ENCODE measurements at places on chromosomes 12 and 14. TPM values are rescaled to one million over a fixed set of nuclear protein-coding genes. Genes with fewer than 3 reads are reported as not detected.
A peak's percentile ranks its signal among the peaks of the same experiment; 100 is the strongest.

DNA sequence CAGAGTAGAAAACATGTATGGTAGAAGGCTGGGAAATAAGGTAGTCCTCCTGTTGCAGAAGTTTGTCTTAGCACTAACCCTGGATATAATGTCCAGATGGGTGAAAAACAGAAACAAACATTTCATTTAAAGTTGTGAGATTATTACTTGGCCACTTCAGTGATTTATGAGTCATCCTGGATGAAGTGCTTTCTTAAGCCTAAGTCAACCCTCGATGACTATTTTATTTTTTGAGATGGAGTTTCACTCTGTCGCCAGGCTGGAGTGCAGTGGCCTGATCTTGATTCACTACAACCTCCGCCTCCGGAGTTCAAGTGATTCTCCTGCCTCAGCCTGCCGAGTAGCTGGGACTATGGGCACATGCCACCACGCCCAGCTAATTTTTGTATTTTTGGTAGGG is 10.2 kb downstream of the DLST start:
- H3K4me3 ChIP-seq = no peak overlapping the region
- no peaks in the 10 kb centered on the region for H3K27me3 ChIP-seq
- no peak overlapping the region for H3K27ac ChIP-seq
- H3K36me3 ChIP-seq = peaks cover 60% of the 10 kb centered on the region
- DNase-seq = no peak
- peaks cover 21% of the 10 kb centered on the region for H3K4me1 ChIP-seq

DNA sequence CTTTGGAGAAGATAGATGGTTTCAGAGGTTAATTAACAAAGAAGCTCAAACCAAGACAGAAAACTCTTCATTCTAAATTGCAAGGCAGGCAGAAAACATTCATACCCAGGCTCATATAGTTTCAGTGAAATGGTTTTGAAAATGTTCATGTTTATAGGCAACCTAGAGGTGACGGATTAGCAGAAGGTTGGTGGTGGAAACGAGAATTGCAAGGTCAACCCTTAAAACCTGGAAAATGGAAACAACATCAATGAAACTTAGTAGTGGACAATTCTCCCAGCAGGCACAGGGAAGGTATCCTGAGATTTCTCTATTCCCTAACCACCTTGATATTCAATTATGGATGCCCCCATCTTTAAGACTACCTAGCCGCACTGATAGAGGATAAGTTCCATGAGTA is 965 bp downstream of the CD163 start:
- no peak for DNase-seq
- no peaks in the 10 kb centered on the region for H3K36me3 ChIP-seq
- no peaks in the 10 kb centered on the region for H3K4me1 ChIP-seq
- H3K4me3 ChIP-seq = no peak overlapping the region

C1RL gene
- total RNA-seq = 31.2 TPM

DNA sequence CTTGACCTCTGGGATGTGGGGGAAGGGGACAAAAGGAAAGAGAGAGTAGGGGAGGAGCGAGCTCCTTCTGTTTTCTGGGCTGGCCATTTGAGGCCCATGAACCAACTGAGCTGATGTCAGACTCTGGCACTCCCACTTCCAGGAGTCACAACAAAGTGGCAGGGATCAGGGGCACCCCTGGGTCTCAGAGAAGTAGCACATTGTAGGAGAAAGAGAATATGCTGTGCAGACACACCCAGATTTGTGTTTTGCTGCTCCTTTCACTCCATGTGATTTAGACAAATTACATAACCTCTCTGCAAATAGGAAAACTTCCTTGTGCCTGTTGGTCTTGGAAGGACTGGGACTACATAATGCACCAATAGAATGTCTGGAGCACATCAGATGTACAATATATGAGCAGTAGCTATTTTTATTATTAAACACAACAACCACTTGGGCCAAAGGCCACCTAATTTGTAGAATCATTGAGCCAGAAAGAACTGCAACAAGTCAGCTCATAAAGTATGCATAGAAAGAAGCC is 265.5 kb downstream of the ZFP36L1 start:
- no peak overlapping the region for H3K4me3 ChIP-seq
- H3K4me1 ChIP-seq = no peaks in the 10 kb centered on the region
- no peak overlapping the region for H3K27ac ChIP-seq
- H3K36me3 ChIP-seq = peaks cover 9% of the 10 kb centered on the region

DNA sequence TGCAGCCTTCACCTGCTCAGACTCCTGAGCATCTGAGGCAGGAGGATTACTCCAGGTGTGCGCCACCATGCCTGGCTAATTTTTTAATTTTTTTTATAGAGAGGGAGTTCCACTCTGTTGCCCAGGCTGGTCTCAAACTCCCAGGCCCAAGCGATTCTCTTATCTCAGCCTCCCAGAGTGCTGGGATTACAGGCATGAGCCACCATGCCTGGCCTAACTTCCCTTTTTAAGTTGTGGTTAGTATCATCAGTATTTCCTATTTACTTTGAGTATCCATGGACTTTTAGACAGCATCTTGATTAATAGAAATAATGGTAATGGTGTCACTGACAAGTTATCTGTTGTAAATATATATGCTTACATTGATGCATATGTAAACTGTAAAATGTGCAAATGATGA is 116.9 kb downstream of the FGD4 start:
- DNase-seq = no peak
- peaks cover 15% of the 10 kb centered on the region for H3K27me3 ChIP-seq
- H3K4me1 ChIP-seq = peaks cover 2% of the 10 kb centered on the region
- no peaks in the 10 kb centered on the region for H3K36me3 ChIP-seq
- H3K27ac ChIP-seq = no peak overlapping the region
- no peak overlapping the region for H3K4me3 ChIP-seq

PKP2 gene
- total RNA-seq = not detected

EVL gene
- total RNA-seq = 1,048 TPM

DNA sequence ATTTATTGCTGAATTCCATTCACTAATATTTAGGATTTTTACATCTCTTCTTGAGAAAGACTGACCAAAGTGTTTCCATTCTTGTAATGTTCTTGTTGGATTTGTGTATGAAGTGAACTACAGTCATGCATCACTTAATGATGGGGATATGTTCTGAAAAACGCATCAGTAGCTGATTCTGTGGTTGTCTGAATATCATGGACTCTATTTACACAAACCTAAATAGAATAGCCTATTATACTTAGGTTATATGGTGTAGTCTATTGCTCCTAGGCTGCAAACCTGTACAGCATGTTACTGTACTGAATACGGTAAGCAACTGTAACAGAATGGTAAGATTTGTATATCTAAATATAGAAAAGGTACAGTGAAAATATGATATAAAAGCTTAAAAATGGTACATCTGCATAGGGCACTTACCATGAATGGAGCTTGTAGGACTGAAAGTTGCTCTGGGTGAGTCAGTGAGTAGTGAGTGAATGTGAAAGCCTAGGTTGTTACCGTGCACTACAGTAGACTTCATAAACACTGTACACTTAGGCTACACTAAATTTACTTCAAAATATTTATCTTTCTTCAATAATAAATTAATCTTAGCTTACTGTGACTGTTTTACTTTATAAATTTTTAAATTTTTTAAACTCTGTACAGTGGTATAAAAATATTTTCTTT is 27.6 kb upstream of the P2RX4 start:
- H3K4me3 ChIP-seq = no peak overlapping the region
- H3K4me1 ChIP-seq = peaks cover 6% of the 10 kb centered on the region
- no peak for DNase-seq
- H3K36me3 ChIP-seq = peaks cover 27% of the 10 kb centered on the region

- no peaks in the 10 kb centered on the region for H3K36me3 ChIP-seq
- no peaks in the 10 kb centered on the region for H3K27me3 ChIP-seq
Observed at GRCh38 chr12:77841521-77841920, 10.8 kb downstream of the NAV3 start.

PCED1B gene
- total RNA-seq = 59.7 TPM

GRCh38 chr14:76585616-76586015 is 175.7 kb upstream of the VASH1 start:
- no peaks in the 10 kb centered on the region for H3K4me1 ChIP-seq
- DNase-seq = no peak
- H3K36me3 ChIP-seq = no peaks in the 10 kb centered on the region
- H3K27me3 ChIP-seq = no peaks in the 10 kb centered on the region
- H3K27ac ChIP-seq = no peak overlapping the region
- no peak overlapping the region for H3K4me3 ChIP-seq

DNA sequence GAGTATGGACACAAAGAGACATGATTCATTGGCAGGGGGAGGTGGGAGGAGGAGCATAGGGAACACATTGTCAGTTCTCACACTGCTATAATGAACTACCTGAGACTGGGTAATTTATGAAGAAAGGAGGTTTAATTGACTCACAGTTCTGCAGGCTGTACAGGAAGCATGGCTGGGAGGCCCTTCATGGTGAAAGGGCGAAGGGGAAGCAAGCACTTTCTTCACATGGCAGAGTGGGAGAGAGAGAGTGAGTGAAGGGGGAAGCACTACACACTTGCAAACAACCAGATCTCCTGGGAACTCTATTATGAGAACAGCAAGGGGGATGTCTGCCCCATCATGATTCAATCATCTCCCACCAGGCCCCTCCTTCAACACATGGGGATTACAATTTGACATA is 391.8 kb downstream of the BMP4 start:
- no peaks in the 10 kb centered on the region for H3K4me1 ChIP-seq
- no peaks in the 10 kb centered on the region for H3K36me3 ChIP-seq
- H3K27ac ChIP-seq = no peak overlapping the region
- no peak for DNase-seq
- no peak overlapping the region for H3K4me3 ChIP-seq
- no peaks in the 10 kb centered on the region for H3K27me3 ChIP-seq

BHLHE41 gene
- total RNA-seq = not detected

EFS gene
- not detected for total RNA-seq

DNA sequence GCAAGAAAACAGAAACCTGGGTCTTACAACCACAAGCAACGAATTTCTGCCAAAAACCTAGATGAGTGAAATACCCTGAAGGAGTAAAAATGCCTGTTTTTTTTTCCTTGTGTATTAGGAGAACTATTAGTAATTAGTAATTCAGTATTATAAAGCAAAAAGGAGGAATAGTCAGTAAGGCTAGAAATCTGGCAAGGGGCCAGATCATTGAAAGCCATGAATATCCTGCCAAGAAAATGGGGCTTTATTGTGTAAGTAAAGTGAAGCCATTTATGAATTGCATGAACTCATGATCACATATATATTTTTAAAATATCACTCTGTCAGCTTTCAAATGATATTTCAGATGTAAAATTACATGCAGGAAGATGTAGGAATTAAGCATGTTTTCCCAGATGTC is 57.9 kb downstream of the TXNDC16 start:
- peaks cover 43% of the 10 kb centered on the region for H3K36me3 ChIP-seq
- no peak for DNase-seq
- H3K4me1 ChIP-seq = no peaks in the 10 kb centered on the region
- H3K27ac ChIP-seq = no peak overlapping the region
- no peak overlapping the region for H3K4me3 ChIP-seq
- H3K27me3 ChIP-seq = no peaks in the 10 kb centered on the region

DNA sequence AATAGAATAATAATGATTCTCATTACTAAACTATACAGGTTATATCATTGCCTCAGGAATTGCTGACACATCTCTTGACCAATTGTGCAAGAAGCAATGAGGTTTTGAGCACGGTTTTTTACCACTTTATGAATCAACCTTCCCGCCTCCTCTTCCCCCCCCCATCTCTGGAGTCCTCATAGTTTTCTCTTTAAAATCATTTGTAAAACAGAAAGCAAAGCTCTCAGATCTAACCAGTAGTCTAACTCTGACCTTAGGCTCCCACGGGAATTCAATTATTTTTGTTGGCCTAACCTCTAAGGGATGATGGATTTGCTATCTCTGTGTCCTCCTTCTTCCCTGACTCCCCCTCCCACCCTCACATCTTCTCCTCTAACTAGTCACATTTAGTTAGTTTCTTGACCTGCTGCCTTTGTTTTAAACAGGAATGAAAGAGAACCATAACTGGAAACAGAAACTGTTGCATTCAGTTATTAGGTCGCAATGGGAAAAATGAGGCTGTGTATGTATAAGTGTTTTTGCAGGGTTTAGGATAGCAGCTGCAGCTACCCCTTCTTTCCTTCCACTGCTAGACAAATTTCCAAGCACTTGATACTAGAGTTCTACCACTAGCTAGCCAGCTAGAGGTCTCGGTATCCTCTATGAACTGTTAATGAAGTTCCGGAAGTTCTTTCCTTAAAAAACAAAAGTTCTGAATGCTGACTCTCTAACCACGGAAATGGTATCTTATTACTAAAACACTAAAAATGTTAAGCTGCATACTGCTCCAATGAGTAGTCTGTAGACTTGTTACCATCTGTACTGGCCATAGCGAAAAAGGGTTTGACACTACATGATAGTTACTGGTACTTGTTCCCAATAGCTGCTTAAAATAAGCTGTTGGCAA is 65.4 kb downstream of the TAOK3 start:
- no peaks in the 10 kb centered on the region for H3K27me3 ChIP-seq
- peak; percentile 6 for DNase-seq
- H3K27ac ChIP-seq = peak overlapping the region; percentile 54
- H3K4me1 ChIP-seq = peaks cover 23% of the 10 kb centered on the region
- peaks cover 3% of the 10 kb centered on the region for H3K36me3 ChIP-seq

DNA sequence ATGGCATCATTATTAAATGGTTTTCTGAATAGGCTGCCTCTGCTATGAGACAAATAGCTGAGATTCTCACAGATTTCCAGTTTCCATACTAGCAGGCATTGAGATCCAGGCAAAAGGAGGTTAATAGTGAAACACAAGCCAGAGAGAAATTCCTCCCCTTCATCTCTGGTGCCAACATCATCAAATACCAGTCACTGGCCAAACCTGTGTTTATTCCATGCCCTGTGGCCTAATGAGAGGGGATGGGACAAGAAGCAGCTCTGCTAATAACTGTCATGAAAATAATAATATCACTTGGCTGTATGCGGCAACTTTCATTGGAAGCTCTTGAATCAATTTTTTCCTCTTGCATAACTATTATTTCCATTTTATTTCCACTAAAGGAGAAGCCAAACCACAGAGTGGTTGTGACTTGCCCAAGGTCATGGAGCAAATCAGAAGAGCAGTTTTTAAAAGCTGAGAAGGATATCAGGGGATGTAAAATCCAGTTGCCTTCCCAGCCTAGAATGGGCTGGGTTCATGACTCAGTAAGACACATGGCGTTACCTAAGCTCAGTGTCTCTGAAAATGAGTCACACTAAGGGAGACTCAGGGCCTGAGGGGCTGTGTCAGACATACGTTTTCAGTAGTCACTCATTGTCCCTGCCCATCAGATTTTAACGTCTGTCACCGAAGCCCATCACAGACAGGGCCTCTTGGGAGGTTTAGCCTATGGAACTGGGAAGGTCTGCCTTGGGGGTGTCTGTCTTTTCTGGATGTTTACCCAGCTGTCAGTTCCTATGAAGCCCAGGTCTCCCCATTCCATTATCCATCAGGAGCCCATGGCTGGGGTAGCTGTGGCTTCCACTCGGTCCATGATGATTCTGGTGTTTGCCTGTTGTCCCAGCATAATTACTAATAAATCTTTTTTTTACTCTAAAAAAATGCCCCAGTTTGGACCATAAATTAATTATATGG is 208.8 kb upstream of the EEA1 start:
- no peaks in the 10 kb centered on the region for H3K36me3 ChIP-seq
- no peak for DNase-seq
- no peak overlapping the region for H3K4me3 ChIP-seq

GRCh38 chr12:125436686-125437085 is 371.5 kb downstream of the AACS start:
- H3K4me3 ChIP-seq = no peak overlapping the region
- DNase-seq = no peak
- no peak overlapping the region for H3K27ac ChIP-seq
- H3K27me3 ChIP-seq = peaks cover 2% of the 10 kb centered on the region
- no peaks in the 10 kb centered on the region for H3K4me1 ChIP-seq

Data from activated CD4-positive, alpha-beta T cell treated with anti-CD3 and anti-CD28 coated beads, Interleukin-2, amount 10 ng/mL, durations not matched to agents 7 days and 5 days (primary cell).